ENCODE measurements at places on chromosomes 12 and 14. TPM values are rescaled to one million over a fixed set of nuclear protein-coding genes. Genes with fewer than 3 reads are reported as not detected.

The TAS2R9 gene
- total RNA-seq = not detected

The SLCO1B1 gene
- 0.27 TPM for total RNA-seq

The HOXC12 gene
- total RNA-seq = not detected

DNA sequence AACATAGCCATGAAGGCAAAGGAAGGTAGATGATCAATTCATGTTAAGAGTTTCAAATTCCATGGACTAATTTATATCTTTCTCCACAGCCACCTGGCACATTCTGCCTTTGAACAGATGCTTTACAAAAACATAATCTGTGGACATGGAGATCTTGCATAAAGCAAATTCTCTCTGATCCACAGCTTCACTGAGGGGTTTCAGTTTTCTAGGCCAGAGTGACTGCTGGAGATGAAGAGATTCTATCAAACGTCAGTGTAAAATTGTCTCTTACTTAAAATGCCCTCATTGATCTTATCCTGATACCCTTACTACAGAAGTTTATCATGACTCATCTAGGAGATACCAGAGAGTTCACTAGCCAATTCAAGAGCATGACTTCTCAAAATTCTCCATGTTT, 291.6 kb downstream of the DAD1 start:
- DNase-seq = no peak

DNA sequence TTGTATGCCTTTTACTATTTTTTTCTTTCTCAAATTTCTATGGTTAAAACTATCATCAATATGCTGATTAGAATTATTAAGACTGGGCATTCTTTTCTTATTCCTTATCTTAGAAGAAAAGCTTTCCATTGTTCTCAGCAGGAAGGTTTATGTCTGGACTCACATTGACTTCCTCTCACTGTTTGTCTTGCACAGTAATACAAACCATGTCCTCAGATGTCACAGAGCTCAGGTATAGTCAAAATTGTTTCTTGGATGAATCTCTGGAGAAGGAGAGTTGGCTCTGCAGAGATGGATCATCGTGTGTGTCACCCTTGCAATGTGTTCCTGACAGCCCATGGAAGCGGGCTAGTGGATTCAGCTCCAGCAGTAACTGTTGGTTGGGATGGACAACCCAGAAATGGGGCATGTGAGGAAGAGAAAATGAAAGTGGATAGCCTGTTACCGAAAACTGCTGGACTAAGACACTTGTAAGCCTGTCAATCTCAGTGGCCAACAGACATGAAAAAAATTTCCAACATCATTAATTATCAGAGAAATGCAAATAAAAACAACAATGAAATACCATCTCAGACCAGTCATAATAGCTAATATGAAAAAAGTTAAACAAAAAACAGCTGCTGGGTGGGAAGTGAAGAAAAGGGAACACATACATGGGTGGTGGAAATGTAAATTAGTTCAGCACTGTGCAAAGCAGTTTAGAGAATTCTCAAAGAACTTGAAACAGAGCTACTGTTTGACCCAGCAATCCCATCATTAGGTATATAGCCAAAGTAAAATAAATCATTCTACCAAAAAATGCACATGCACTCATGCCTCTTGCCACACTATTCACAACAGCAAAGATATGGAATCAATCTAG, 967.8 kb downstream of the TMEM121 start:
- no peak for DNase-seq

- DNase-seq = no peak
Measured at GRCh38 chr12:52606581-52607218, 5.4 kb upstream of the KRT72 start.

DNA sequence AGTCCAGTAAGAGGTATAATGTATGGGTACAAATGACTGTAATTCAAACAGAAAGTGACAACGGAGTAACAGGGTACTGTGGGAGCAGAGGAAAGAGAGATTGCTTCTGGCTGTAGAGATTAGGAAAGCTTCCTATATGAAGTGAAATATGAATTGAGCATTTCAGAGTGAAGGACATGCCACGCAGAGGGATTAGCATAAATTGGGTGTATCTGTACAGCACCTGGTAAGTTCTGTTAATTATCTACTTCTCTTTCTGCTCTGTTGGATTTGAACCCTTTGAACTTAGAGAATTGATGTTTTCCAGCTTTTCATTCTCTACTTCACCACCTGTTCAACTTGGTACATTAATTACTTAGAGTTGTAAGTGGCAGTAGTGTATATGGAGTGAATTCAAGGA, 8.8 kb downstream of the STK38L start:
- no peak for DNase-seq
